ENCODE measurements at places on chromosomes 5 and 9. TPM values are rescaled to one million over a fixed set of nuclear protein-coding genes. Genes with fewer than 3 reads are reported as not detected.

DNA sequence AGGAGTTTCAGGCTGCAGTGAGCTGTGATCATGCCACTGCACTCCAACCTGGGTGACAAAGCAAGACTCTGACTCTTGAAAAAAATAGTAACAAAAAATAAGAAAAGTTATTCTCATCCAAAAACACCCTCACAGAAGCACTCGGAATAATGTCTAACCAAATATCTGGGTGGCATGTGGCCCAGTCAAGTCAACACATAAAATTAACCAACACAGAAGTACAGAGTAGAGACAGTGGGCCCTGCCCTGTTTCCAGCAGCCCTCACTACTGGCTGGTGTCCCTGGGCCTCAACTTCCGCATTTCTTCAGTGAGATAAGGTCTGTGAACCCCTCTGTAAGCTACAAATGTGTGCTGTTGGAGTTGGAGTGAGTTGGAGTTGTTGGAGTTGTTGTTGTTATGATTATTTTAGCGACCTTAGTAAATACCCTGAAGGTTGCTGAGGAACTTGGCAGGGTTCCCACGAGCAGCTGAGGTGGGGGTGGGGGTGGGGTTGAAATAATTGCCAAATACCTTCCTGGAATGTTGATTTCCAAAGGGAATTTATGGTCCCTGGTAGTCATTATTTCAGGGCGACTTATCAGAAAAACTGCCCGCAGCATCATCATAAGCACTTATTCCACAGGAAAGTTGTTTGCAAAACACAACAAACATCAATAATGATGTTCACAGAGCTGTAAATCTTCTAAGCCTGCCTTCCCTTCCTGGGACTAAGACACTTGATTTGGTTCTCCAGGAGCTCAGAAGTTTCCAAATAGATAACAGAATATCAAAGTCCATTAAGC, 30.2 kb downstream of the C5orf15 start:
- DNase-seq = no peak
- H3K4me3 ChIP-seq = no peak overlapping the region
- H3K27ac ChIP-seq = no peak overlapping the region
- peaks cover 8% of the 10 kb centered on the region for H3K4me1 ChIP-seq
- H3K27me3 ChIP-seq = no peaks in the 10 kb centered on the region

GDA gene
- total RNA-seq = 2.0 TPM

PCDHB2 gene
- total RNA-seq = 2.7 TPM

GRCh38 chr9:2469681-2470221, 151.8 kb upstream of the VLDLR start:
- peaks cover 10% of the 10 kb centered on the region for H3K4me1 ChIP-seq
- no peaks in the 10 kb centered on the region for H3K27me3 ChIP-seq
- H3K4me3 ChIP-seq = no peak overlapping the region
- DNase-seq = peak; percentile 27
- no peaks in the 10 kb centered on the region for H3K36me3 ChIP-seq

GRCh38 chr5:184471-184870, 6.8 kb upstream of the LRRC14B start:
- peaks cover 6% of the 10 kb centered on the region for H3K4me1 ChIP-seq
- H3K4me3 ChIP-seq = no peak overlapping the region
- no peaks in the 10 kb centered on the region for H3K27me3 ChIP-seq

- H3K27me3 ChIP-seq = no peaks in the 10 kb centered on the region
- no peaks in the 10 kb centered on the region for H3K4me1 ChIP-seq
- no peak for DNase-seq
Measured at GRCh38 chr5:81313686-81314085, 12.3 kb downstream of the ZCCHC9 start.

SPATA31D4 gene
- not detected for total RNA-seq

EIF4E1B gene
- 0.28 TPM for total RNA-seq

- H3K27ac ChIP-seq = peak overlapping the region; percentile 42
- H3K4me3 ChIP-seq = no peak overlapping the region
- peaks cover 95% of the 10 kb centered on the region for H3K36me3 ChIP-seq
Measured at GRCh38 chr9:35705836-35706430, 16.2 kb upstream of the TPM2 start.

DNA sequence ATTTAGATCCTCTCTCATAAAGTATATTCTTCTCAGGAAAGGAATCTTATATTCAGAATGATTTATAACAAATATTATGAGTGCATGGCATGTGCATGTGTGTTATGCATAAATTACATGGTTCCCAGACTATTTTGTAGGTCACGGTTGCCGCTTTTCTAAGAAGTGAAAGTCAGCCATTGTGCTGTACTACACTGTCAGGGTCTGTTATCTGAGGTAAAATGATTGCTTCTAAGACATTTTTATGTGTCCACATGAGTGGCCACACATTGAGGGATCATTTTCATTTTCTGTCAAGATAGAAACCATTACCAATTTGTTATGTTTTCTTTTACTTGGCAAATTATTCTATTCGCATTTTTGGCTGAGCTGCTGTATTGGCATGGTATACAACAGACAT, 210.8 kb downstream of the CWC27 start:
- H3K4me1 ChIP-seq = no peaks in the 10 kb centered on the region
- H3K27ac ChIP-seq = no peak overlapping the region
- H3K36me3 ChIP-seq = no peaks in the 10 kb centered on the region
- no peaks in the 10 kb centered on the region for H3K27me3 ChIP-seq
- H3K4me3 ChIP-seq = no peak overlapping the region

PCDHGB3 gene
- total RNA-seq = 3.2 TPM

- H3K27ac ChIP-seq = no peak overlapping the region
- DNase-seq = no peak
- no peaks in the 10 kb centered on the region for H3K27me3 ChIP-seq
- no peak overlapping the region for H3K4me3 ChIP-seq
- H3K36me3 ChIP-seq = no peaks in the 10 kb centered on the region
Measured at GRCh38 chr5:127912411-127912810, 171.2 kb upstream of the SLC12A2 start.

ANKRD31 gene
- total RNA-seq = 0.78 TPM

GRCh38 chr9:128389395-128390149, 18.4 kb downstream of the URM1 start:
- H3K4me3 ChIP-seq = no peak overlapping the region
- peaks cover 37% of the 10 kb centered on the region for H3K36me3 ChIP-seq
- no peaks in the 10 kb centered on the region for H3K4me1 ChIP-seq
- no peak overlapping the region for H3K27ac ChIP-seq
- DNase-seq = no peak

GRCh38 chr5:17000291-17000939, 64.3 kb upstream of the MYO10 start:
- H3K36me3 ChIP-seq = no peaks in the 10 kb centered on the region
- H3K27me3 ChIP-seq = no peaks in the 10 kb centered on the region
- no peak for DNase-seq
- H3K4me3 ChIP-seq = no peak overlapping the region
- H3K4me1 ChIP-seq = no peaks in the 10 kb centered on the region
- H3K27ac ChIP-seq = no peak overlapping the region

DNA sequence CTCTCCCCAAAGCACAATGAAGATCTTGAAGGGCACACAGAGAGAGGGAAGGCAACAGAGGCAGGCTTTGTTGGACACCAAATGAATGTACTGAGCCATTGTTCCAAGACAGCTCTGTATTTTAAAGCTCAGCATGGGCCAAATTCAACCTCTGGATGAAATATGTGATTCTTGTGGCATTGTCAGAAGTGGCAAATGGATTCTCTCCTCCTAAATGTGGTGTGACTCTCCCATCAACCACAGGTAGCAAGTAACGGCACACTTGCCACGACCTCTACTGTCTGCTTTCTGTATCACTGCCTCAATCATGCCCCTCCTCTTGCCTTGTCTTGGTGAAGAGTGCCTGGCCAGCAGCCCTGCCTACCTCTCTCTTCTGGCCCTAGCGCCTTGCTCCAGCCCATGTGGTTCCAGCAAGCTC, 6.1 kb upstream of the MOB3B start:
- no peak overlapping the region for H3K4me3 ChIP-seq
- H3K4me1 ChIP-seq = peaks cover 7% of the 10 kb centered on the region
- H3K27ac ChIP-seq = no peak overlapping the region

DNA sequence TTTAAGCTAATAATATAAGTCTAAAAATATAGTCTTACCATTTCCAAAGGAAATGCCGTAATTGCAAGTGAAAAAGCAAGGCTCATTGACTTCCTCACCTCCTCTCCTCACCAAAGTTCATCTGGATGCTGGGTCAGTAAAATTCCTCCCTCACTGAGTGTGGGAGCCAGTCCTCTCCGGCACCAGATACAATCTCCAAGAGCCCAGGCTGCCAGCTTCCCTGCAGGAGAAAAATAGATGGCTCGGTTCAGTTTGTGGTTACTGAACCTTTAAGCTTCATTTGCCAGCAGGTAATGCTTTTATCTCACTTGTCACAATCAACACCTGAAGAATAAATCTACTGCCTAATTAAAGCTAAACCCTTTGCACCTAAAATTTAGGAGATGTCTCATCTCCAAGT, 115.3 kb upstream of the VLDLR start:
- no peaks in the 10 kb centered on the region for H3K4me1 ChIP-seq
- no peak overlapping the region for H3K27ac ChIP-seq
- H3K4me3 ChIP-seq = no peak overlapping the region
- DNase-seq = no peak

PCDHB11 gene
- 1.8 TPM for total RNA-seq

DNA sequence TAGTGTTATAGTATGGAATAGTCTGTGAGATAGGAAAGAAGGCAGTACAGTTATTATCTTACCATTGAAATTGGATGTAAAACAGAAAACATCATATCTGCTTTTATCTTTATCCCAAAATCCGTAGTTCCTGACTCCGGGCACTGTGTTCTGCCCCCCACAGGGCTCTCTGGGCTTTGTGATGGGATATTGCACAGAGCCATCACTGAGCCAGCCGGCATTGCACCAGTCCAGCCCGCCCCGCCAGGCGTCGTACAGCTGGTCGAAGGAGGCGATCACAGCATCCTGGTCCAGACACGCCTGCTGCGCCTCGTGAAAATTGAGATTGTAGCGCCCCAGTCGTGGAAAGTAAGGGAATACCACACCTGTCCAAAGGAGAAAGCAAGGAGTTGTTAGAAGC, 76.4 kb downstream of the HAPLN1 start:
- H3K4me1 ChIP-seq = no peaks in the 10 kb centered on the region
- no peaks in the 10 kb centered on the region for H3K27me3 ChIP-seq
- no peak for DNase-seq
- no peak overlapping the region for H3K4me3 ChIP-seq

CCDC171 gene
- 1.2 TPM for total RNA-seq

GRCh38 chr5:132233081-132233480, 5.4 kb upstream of the P4HA2 start:
- H3K4me3 ChIP-seq = no peak overlapping the region
- H3K27me3 ChIP-seq = no peaks in the 10 kb centered on the region
- no peak overlapping the region for H3K27ac ChIP-seq
- DNase-seq = no peak

CARD9 gene
- 5.0 TPM for total RNA-seq

DNA sequence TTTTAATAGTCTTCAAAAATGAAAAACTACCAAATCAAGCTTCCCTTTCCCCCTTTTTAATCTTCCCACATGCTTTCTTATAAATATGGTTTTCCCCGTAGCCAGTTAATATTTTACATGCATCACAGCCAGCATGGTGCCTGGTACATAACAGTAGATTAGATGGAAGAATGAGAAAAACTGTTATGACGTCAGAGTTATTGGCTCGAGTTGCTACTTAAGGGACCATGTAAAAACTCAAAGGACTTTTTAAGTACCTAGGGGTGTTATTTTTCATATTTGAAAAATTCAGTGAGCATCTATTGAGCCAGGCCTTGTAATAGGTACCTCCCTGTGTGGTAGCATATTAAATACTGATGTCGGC, 176.4 kb downstream of the SMARCA2 start:
- peaks cover 45% of the 10 kb centered on the region for H3K36me3 ChIP-seq
- H3K4me1 ChIP-seq = no peaks in the 10 kb centered on the region
- no peak overlapping the region for H3K27ac ChIP-seq
- no peaks in the 10 kb centered on the region for H3K27me3 ChIP-seq

POLR1E gene
- 21.1 TPM for total RNA-seq

GRCh38 chr5:15233566-15233965, 266.4 kb upstream of the FBXL7 start:
- H3K4me3 ChIP-seq = no peak overlapping the region
- H3K36me3 ChIP-seq = no peaks in the 10 kb centered on the region
- DNase-seq = no peak
- no peak overlapping the region for H3K27ac ChIP-seq
- no peaks in the 10 kb centered on the region for H3K4me1 ChIP-seq
- no peaks in the 10 kb centered on the region for H3K27me3 ChIP-seq

GRCh38 chr5:84290161-84290560, 94.5 kb downstream of the EDIL3 start:
- H3K4me1 ChIP-seq = no peaks in the 10 kb centered on the region
- no peak overlapping the region for H3K27ac ChIP-seq
- H3K27me3 ChIP-seq = no peaks in the 10 kb centered on the region
- no peak overlapping the region for H3K4me3 ChIP-seq
- no peak for DNase-seq

DNA sequence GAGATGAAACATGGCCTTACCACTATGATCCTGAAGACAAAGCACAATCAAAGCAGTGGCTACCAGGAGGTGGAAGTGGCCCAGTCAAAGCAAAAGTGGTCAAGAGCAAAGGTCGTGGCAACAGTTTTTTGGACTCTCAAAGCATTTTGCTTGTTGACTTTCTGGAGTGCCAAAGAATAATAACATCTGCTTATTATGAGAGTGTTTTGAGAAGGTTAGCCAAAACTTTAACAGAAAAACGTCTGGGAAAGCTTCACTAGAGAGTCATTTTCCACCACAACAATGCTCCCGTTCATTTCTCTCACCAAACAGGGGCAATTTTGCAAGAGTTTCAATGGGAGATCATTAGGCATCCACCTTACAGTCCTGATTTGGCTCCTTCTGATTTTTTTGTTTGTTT, 33.6 kb upstream of the MAMDC2 start:
- H3K4me3 ChIP-seq = no peak overlapping the region
- no peak for DNase-seq
- H3K27me3 ChIP-seq = no peaks in the 10 kb centered on the region
- H3K27ac ChIP-seq = no peak overlapping the region

- no peaks in the 10 kb centered on the region for H3K36me3 ChIP-seq
- no peak overlapping the region for H3K4me3 ChIP-seq
- no peak overlapping the region for H3K27ac ChIP-seq
- DNase-seq = no peak
- H3K27me3 ChIP-seq = no peaks in the 10 kb centered on the region
- H3K4me1 ChIP-seq = no peaks in the 10 kb centered on the region
Measured at GRCh38 chr9:31248156-31248555, 1136.3 kb upstream of the ACO1 start.

ELAVL2 gene
- total RNA-seq = 2.1 TPM

DNA sequence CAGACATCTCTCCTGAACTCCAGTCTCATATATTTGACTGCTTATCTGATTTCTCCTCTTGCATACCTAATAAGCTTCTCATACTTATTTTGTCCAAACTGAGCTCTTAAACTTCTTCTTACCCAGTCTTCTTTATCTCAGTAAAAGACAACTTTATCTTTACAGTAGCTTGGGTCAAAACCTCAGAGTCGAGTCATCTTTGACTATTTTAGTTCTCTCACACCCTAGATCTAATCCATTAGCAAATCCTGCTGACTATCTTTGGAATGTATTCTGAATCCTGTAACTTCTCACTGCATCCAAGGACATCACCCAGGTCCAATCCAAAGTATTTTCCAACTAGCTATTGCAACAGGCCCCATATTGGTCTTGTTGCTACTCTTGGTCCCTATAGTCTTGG, 11.8 kb upstream of the JAK2 start:
- no peaks in the 10 kb centered on the region for H3K4me1 ChIP-seq
- H3K27ac ChIP-seq = no peak overlapping the region
- DNase-seq = no peak
- no peaks in the 10 kb centered on the region for H3K27me3 ChIP-seq
- H3K4me3 ChIP-seq = no peak overlapping the region

All from adrenal gland (tissue), 19 donors.